ENCODE measurements at places on chromosomes 13 and 19.

- DNase-seq: no peak
These were observed 133.9 kb downstream of the KL start for GRCh38 chr13:33150126-33150525.

GRCh38 chr13:59274958-59275727 lies 888.6 kb downstream of the DIAPH3 start:
- DNase-seq: no peak

DNA sequence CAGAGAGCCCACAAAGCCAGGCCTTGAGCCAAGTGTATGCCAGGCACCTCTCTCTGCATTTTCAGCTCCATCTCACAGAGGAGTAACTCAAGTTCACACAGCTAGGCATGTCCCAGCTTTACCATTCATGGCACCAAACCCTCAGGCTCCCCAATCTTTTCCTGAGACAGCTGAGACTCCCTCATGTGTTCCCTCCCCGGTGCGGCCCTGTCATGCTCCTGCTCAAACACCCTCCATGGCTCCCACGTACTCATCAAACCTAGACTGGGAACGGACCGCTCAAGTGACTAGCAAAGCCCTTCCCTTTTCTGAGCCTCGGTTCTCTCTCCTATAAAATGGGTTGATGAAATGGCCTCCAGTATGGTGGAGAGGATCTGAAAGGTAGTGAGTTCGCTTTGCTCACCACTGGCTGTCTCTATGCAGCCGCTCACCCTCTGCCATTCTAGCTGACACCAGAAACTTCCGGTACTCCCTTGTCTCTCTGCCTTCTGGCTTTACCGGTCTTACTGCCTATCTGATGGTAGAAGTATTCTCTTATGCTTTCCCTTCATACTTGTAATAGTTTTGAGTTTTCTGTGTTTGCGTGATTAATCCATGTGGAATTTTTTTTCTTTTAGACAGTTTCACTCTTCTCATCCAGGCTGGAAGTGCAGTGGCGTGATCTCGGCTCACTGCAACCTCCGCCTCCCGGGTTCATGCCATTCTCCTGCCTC lies 7.8 kb upstream of the SLC44A2 start:
- no peak for DNase-seq

DNA sequence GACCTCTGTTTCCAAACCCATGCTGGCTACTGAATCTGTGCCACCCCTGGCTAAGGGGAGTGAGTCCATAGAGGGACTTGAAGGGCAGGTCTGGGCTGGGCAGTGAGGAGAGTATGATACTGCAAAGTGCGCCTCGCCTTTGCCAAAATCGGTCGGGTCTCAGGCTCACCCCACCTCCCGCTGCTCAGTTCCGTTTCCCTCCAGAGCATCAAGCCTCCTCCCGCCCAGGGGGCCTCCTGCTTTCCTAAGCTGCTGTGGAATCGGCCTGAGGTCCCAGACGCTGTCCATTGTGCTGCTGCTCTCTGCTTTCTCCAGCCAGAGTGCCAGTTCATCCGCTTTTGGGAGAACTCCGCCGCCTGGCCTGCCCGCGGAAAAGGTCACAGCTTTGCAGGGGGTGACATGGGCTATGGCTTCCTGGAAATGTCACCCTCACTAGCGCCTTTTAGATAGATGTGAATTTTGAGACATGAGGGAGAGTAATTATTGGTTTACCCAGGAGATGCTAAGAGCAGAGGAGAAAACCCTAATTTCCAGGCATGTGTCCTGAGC lies 1418.4 kb downstream of the UQCRFS1 start:
- DNase-seq: peak; percentile 22

DNA sequence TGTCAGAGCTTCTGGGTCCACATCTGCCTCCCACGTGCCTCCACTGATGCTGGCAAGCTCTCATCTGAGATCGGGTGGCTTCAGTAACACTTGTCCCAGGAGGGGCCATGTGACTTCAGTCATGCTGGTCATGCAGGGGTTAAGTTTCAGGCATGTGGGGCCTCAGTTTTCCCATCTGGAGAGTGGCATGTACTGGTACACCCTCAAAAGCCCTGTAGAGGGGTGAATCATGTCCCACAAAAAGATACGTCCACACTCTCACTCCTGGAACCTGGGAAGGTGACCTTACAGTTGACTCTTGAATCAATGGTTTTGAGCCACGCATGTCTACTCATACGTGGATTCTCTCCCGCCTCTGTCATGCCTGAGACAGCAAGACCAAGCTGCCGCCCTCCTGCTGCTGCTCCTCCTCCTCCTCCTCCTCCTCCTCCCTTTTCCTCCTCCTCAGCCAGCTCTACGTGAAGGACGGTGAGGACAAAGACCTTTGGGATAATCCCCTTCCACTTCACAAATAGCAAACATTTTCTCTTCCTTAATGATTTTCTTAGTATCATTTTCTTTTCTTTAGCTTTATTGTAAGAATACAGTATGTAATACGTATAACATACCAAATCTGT lies 53.7 kb downstream of the COMP start:
- DNase-seq: no peak

- DNase-seq: no peak
These were observed 631 bp downstream of the LACC1 start for GRCh38 chr13:43880214-43880855.

- DNase-seq: no peak
These were observed 3.2 kb downstream of the ARHGAP35 start for GRCh38 chr19:46863818-46864629.

GRCh38 chr19:10882108-10882457 lies 10.7 kb downstream of the CARM1 start:
- DNase-seq: no peak

DNA sequence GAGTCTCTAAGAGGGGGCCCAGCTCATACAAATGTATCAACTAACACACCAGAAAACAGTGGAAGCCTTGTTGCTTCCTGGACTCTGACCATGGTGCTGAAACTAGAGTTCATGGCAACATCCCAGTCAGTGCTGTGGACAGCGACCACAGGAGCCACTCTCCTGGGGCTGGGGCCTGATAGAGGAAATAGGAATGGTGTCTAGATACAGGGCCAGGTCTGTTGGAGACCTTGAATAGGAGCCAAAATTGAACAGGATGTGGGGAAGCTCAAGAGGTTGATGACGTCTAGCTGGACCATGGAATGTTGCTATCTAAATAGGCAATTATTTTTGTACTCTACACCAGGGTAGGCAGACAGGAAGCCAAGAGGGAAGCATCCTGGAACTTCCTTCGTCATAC lies 21.7 kb downstream of the LILRB4 start:
- DNase-seq: no peak

DNA sequence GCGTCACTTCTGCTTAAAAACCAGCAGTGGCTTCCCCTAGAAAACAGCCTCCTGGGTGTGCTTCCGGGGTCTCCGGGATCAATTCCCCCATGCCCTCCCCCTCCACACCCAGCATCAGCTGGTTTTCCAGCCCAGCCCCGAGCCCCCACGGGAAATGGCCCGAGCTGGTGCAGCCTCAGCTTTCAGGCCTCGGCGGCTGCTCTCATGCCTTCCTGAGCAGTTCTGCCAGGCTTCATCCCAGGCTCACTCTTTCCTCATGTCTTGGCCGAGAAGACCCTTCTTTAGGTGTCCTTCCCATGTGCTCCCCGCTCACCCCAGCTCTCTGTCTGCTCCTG lies 103.1 kb upstream of the RNF113B start:
- no peak for DNase-seq
